ENCODE measurements at places on chromosomes 7 and 10. TPM values are rescaled to one million over a fixed set of nuclear protein-coding genes. Genes with fewer than 3 reads are reported as not detected.

The CALHM3 gene
- polyA plus RNA-seq = not detected

DNA sequence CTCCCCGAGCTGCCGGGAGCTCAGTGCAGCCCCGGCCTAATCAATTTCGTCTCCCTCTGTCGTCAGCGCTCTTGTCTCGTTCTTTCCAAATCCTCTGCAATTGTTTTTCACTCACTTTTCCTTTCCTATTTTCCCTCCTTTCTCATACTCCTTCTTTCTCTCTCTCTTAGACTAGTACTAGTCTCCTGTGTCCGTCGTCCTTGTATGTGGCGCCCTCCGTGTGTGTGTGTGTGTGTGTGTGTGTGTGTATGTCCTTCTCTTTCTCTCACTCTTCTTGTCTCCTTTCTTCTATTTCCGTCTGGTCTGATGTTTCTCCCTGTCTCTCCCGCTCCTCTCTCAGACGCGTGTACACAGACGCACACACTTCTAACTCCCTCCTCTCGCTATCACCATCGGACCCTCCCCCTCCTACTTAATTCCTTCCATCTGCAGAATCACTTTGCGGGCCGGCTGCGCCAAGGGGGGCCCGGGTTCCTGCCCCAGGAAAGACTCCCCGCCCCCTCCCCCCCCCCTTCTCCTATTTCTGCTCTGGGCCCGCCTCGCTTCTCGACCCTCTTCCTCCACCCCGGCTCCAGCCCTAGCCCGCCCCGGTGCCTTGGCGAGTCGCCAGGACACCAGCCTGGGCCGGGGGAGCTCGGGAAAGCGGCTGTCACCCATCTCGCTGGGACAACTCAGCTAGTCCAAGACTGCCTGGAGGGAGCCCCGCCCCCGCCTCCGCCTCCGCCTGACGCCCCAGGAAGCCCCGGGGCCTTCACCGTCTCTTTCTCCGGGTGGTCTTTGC is 743 bp upstream of the ZCCHC24 start:
- peak; percentile 93 for DNase-seq

- no peak for DNase-seq
Measured at GRCh38 chr7:55531536-55531935, 40.8 kb downstream of the VOPP1 start.

- no peak for DNase-seq
Measured at GRCh38 chr7:22039670-22040069, 94.0 kb upstream of the CDCA7L start.

- DNase-seq = no peak
Measured at GRCh38 chr7:57646219-57646900, 196.4 kb downstream of the ZNF716 start.

The PGAM2 gene
- polyA plus RNA-seq = 183 TPM

Measured in muscle of leg (tissue), 16 donors.